ENCODE measurements at places on chromosomes 7 and 10. TPM values are rescaled to one million over a fixed set of nuclear protein-coding genes. Genes with fewer than 3 reads are reported as not detected.

The ZNF777 gene
- total RNA-seq: 22.9 TPM

The TAF5 gene
- 3.1 TPM for total RNA-seq

The FKBP6 gene
- not detected for total RNA-seq

The SLC29A4 gene
- 0.96 TPM for total RNA-seq

The UCN3 gene
- total RNA-seq: not detected

The STRA8 gene
- not detected for total RNA-seq

The ATAD1 gene
- 80.7 TPM for total RNA-seq

The CACNB2 gene
- 3.3 TPM for total RNA-seq

The ANXA7 gene
- total RNA-seq: 161 TPM

The AGBL3 gene
- 1.8 TPM for total RNA-seq

The SPDYE2 gene
- total RNA-seq: 0.22 TPM

The GIMAP2 gene
- not detected for total RNA-seq

The RSPH10B gene
- total RNA-seq: 0.10 TPM

The BHLHA15 gene
- 6.0 TPM for total RNA-seq

The OR2A1 gene
- not detected for total RNA-seq

The FMC1 gene
- total RNA-seq: 11.8 TPM

The GRM3 gene
- not detected for total RNA-seq

The HTRA1 gene
- total RNA-seq: 157 TPM

The IGFBP1 gene
- not detected for total RNA-seq

The SEC61A2 gene
- 11.4 TPM for total RNA-seq

The NUP42 gene
- total RNA-seq: 42.0 TPM

The C7orf57 gene
- 0.52 TPM for total RNA-seq

The CYP51A1 gene
- 124 TPM for total RNA-seq

The DENND10 gene
- total RNA-seq: 27.2 TPM

The ADAM8 gene
- total RNA-seq: 23.2 TPM

The LAMTOR4 gene
- total RNA-seq: 87.3 TPM

The VWA2 gene
- total RNA-seq: not detected

The CFAP43 gene
- total RNA-seq: 0.25 TPM

The LRRTM3 gene
- not detected for total RNA-seq
